ENCODE measurements at places on chromosomes 11 and 22. TPM values are rescaled to one million over a fixed set of nuclear protein-coding genes. Genes with fewer than 3 reads are reported as not detected.

OR4A16 gene
- not detected for total RNA-seq

ABCC8 gene
- not detected for total RNA-seq

- DNase-seq = no peak
Measured at GRCh38 chr11:62256281-62256680, 13.7 kb upstream of the SCGB2A2 start.

KIAA1671 gene
- 91.0 TPM for total RNA-seq

DNA sequence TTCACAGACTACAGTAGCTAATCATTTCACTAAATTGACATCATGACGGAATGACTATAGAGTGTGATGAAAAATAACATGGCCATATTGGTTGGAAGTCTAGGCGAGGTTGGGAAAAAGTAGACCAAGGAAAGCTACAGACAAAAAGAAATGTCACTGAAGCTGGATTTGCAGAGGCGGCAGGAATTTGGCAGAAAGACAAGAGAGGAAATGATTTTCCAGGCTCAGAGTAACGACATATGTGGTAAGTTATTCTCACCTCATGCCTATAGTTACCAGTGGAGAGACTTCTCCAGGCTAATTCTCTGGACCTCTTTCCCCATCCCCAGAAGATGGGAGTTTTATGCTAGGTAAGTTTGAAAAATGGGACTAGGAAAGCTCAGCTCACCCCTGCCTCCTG, 1005.8 kb upstream of the CCDC90B start:
- no peak for DNase-seq

GRCh38 chr11:110908401-110909105, 196.3 kb upstream of the ARHGAP20 start:
- no peak for DNase-seq

GRCh38 chr11:72223615-72224563, 678 bp upstream of the INPPL1 start:
- DNase-seq = no peak

- DNase-seq = no peak
Measured at GRCh38 chr11:118615976-118616371, 8.6 kb downstream of the PHLDB1 start.

DNA sequence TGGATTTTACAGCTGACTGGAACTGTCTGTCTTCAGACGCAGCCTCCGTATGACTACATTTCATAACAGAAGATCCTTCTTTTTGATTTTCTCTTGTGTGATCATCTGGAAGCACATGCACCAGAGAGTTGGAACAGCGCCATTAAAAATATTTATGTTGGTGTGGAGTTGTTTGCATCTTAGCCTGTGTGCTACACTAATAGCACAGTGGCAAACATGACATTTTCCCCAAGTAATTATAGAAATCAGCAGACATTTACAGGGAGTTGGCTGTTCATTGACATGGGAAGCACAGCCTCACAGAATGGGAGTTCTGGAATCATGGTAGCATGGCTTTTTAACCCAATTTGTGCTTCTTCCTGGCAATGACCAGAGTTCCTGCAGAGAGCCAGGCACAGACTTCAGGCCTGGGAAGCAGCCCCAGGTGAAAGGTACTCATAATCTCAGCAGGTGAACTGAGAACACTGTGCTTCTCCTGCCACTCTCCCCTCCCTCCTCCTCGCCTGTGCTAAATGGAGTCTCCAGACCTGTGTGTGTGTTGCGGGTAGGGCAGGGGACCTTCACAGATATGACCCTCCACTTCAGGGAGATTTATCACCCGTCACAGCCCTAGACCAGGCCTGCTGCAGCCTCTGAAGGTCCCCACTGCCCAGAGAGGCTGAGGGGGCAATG, 82.8 kb upstream of the PLET1 start:
- no peak for DNase-seq

TMPRSS13 gene
- 0.06 TPM for total RNA-seq

DNA sequence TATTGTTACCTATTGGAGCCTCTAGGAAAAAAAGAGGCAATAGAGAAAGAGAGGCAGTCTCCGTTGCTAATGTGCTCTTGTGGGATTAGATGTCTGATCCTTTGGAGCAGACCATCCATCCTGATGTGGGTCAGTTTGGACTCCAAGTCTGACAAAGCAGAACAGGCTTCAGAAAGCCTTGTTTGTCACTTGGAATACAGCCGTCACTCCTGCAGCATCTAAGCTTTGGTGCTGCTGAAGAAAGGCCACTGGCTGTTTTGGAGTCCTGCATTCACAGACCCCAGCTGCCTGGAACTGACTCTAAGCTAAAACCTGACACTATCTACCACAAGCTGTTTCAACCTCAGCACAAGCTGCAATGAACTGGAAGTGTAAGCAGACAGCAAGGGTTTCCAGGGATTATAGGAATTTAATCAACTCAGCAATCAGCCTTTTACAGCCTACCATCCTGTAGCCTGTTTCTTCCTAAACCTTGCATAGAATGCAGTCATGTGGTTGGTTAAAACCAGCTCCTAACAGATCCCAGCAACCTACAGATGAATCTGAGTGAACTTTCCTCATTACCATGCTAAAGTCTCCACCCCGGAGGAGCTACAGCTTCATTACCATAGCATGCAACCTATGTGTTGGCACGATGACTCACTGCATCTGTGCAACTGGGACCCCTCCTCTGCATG, 3.7 kb upstream of the PLAAT4 start:
- no peak for DNase-seq

DNA sequence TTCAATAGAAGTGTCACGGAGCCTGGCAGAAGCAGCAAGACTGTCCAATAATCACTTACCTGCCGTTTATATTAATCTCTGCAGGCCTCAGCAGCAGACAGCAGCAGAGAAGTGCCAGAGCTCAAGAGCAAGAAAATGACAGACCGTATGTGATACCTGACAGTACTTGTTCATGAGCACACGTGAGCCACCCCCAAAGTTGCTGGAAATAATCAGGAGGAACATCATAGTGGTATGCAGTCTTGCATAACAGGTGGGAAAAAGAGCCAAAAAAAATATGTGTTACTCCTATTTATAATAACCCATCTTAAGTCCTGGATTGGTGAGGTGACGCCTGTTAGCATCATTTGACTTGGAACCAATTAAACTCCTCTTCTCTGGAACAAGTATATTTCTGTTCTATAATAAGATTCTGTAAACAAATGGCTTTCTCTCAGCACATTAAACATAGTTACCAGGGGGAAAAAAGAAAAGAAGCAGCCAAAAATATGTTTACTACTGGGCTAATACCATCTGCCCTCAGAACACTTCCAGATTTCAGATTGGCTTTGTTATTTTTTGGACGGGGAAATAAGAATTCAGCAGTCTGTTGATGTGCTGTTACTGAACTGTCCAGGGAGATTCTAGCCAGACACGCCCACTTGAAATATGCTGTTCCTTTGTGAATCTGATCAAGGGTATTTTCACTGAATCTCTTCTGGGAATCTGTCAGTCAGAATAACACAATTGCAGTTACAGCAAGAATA, 7.9 kb upstream of the SLN start:
- no peak for DNase-seq

- DNase-seq = no peak
Measured at GRCh38 chr11:14544611-14545010, 24.4 kb upstream of the PSMA1 start.

DNA sequence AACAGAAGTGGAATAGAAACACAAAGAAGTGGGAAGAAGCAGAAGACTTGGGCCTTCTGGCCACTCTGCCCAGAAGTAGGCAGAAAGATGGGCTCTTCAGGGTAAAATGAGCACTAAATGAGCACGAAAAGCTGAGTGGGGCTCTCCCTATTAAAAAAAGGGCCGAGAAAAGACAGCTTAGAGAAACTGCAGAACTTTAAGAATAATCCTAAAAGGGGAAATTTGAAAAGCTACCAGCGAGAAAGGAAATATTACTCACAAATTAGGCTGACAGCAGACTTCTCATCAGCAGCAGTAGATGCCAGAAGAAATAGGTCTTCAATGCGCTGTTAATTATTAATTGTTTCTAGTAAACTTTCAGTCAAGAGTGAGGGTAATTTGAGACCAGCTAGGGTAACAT, 78.2 kb downstream of the UVRAG start:
- no peak for DNase-seq

ART1 gene
- not detected for total RNA-seq

DNA sequence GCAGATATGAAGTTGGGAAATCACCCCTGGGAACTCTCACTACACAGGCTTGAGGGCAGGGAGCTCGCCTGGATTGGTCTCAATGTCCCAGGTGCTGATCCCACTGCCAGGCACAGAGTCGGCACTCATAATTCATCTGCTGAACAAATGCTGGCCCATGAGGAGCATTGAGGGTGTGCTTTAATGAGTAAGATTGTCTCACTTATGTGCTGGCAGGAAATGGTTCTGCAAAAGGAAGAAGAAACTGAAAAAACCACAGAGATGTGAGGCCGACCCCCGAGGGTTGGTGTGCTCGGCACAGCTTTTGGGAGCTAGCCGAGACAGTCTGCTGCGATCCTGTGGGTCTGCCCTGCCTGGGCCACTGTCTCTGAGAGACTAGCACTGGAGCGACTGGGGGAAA, 9.4 kb downstream of the PLAAT2 start:
- no peak for DNase-seq

DNA sequence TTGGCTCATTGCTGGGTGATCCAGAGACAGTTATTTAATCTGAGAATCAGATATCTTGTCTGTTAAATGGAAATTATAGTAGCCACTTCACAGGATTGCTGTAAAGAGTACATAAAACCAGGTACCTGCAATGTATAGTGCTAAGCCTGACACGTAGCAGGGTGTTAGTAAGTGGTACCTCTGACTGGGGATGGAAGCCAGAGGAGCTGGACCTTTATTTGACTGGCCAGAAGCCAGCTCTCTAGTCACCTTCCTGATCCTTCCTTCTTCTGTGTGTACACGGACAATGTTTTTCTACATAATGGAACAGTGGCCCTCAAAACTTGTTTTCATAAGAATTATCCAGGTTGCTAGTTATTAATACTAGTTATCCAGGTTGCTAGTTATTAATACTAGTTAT, 25.5 kb upstream of the EHF start:
- no peak for DNase-seq

- DNase-seq = no peak
Measured at GRCh38 chr11:35236667-35237003, 97.7 kb downstream of the CD44 start.

MMP7 gene
- 57.1 TPM for total RNA-seq

KRTAP5-9 gene
- total RNA-seq = not detected

DNA sequence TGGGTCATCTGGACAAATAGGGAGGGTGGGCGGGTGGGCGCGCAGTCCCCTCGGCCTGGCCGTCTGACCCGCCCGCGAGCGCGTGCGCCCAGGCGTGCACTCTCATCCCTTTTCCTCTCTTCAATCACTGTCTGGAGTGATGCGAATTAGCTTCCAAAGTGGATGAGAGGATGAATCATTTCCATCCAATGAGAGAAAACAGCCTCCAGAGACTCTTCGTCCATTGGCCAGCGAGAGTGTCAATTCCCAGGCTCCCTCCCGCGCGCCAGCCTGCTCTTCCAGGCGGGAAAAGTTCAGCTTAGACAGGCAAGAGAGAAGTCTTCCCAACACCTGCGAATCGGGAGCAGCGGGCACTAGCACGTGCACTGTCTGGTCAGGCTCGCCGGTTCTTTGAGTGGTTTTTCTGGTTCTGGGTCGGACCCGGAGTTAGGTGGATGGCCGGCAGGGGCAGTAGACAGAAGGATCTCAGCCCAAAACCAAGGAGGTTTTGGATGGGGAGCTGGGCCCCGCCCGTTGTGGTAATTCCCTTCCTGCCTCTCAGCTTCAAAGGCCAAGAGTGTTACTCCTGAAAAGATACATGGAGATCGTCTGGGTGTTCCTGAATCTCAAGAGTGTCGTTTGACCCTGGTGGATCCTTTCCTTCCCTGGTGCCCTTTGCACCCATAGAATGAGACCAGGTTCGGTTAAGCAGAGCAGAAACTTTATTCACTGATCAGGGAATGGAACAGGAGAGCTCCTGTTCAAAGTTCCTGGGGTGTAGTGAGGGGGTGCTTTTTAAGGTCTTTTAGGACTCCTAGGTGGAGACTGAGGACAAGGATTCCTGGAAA, 33.4 kb upstream of the GLYATL1 start:
- no peak for DNase-seq

GRCh38 chr11:101944923-101945322, 28.6 kb upstream of the ANGPTL5 start:
- DNase-seq = no peak

GRCh38 chr11:120801801-120802689, 221.9 kb upstream of the TBCEL start:
- no peak for DNase-seq

GRCh38 chr11:66100272-66101065, 30.4 kb downstream of the PACS1 start:
- no peak for DNase-seq

- no peak for DNase-seq
Measured at GRCh38 chr11:134236834-134237556, 12.5 kb downstream of the VPS26B start.

All from glomerular endothelial cell (primary cell).